ENCODE measurements at places on chromosomes 2 and 18.

DNA sequence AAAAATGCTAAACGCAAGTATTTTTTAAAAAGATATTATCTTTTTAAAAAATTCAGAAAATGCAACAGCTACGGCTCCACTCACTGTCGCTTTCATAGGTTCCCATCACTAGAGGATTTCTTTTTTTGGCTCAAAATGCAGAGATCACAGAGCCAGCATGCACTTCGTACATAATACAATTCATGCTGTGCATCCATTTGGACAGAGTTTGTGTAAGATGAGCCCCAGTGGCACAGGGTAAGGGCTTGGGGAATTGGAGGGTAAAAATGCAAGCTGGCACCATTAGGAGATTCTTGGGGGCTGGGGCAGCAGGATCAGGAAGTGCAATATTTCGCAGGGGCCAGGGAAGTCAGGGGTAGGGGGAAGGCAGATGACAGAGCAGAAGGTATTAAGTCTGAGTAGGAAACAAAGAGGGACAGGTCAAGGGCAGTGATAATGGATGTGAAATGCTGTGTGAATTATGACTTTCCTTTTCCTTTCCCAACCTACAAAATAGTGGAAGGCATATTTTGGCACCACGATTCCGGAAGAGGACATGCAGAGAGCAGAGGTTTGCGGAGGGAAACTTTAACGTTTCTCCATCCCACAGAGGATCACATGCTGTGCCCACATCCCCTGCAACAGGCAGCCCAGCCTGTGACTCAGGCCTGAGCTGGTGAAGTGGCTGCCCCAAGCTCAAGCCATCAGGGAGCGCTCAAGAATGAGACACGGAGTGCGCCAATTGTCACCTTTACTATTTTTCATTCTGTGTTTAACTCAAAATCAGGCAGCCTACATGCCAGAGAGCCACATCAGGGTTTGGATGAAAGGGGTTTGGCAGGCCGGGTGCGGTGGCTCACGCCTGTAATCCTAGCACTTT lies 4.7 kb downstream of the CAPG start:
- DNase-seq: peak; percentile 46

DNA sequence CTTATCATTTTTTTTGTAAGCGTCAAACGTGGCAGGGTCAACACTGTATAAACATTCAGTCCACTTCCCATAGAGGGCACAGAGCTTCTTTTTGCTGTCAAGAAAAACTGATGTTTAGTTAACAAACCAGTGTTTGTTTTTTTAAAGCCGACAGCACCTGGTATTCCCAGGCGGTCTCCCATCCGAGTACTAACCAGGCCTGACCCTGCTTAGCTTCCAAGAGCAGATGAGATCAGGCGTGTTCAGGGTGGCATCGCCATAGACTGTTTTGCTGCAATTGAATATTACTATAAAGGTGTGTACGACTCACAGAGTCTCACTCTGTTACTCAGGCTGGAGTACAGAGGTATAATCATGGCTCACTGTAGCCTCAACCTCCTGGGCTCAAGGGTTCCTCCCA lies 31.5 kb downstream of the CABYR start:
- DNase-seq: no peak

GRCh38 chr2:129636692-129637091 lies 342.8 kb upstream of the RAB6C start:
- no peak for DNase-seq

DNA sequence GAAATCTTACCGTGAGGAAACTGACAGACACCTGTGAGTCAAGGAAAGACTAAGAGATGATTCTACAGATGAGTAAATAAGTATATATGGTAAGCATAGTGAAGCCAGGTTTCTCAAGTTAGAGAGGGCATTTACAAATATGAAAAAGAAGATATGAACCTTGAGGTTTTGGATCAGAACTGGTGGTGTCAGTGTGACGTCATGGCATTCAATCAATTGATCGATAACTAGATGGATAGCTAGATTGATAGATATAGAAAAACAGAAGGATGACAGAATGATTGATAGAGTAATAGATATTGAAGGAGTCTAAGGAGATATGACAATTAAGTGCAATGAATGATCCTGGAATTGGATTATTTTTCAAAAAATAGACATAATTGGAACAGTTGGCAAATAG lies 350.2 kb upstream of the MC4R start:
- DNase-seq: no peak

- no peak for DNase-seq
Measured at GRCh38 chr18:51107598-51108305, 77.7 kb downstream of the SMAD4 start.

DNA sequence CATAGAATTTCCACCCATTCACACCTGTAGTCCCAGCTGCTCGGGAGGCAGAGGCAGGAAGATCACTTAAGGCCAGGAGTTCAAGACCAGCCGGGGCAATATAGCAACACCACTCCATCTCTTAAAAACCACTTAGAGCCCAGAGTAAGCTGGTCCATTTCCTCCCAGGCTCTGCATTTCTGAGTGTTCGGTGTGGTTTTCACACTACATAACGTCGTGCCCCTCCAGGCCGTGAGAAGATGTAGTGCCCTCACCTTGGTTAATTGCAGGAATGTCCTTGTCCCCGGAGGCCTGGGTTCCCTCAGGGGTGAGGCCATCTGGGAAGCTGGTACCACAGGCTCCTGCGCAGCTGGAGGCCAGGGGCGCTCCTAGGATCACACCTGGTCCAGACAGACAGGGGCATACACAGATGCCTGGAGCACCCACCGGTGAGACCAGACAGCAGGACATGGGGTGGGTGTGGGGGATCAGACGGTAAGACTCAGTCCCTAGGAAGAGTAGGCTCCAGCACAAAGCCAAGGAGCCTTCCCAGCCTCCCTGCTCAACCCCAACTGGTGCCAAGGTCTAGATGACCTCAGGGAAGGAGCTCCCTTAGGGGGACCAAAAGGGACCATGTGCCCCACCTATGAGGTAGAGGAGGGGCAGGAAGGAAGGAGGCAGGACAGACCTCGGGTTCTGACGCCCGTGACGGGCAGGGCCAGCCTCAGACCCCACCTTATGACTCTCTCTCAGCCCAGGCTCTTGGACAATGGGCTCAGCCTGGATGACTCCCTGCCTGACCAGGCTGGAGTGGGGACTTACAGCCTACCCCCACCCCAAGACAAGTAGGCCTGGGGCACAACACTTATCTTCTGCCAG lies 752 bp downstream of the ASTL start:
- no peak for DNase-seq

All from activated CD8-positive, alpha-beta memory T cell treated with anti-CD3 and anti-CD28 coated beads for 1 hour (primary cell).